ENCODE measurements at places on chromosomes 6 and 20.
A peak's percentile ranks its signal among the peaks of the same experiment; 100 is the strongest.

DNA sequence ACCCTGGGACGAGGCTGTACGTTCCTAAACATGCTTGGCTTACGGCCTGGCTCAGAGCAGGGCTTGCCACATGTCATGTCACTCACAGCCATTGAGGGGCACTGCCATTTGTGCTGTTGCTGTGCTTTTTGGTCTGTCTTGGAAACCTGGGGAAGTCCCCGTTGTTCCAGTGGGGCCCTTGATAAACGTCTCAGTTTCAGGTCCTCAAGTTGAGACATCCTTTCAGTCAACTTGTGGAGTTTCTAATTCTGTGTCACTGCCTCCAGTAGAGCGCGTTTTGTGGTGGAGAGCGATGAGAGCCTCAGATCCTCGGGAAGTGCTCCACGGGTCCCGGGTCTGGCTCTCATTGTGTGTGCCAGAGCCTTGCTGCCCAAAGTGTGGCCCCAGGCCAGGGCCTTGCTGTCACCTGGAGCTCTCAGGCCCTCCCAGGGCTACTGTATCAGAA is 43.0 kb upstream of the CCR6 start:
- no peak for DNase-seq

DNA sequence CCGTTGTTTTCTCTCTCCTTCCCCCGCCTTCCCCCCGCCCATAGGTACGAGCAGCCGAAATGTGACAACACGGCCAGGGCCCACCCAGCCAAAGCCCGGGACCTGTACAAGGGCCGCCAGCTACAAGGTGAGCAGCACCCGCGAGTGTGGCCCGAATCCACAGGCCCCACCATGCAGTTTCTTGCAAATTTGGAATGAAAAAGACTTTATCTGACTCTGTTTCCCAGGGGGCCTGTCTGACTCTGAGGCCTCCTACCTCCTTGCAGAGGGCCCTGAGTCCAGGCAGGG is 167.1 kb downstream of the SMOC2 start:
- no peak for DNase-seq

- peak; percentile 89 for DNase-seq
Observed at GRCh38 chr20:37394543-37395409, 48.8 kb downstream of the SRC start.

GRCh38 chr6:166087852-166088251 is 79.8 kb downstream of the TBXT start:
- DNase-seq: no peak

DNA sequence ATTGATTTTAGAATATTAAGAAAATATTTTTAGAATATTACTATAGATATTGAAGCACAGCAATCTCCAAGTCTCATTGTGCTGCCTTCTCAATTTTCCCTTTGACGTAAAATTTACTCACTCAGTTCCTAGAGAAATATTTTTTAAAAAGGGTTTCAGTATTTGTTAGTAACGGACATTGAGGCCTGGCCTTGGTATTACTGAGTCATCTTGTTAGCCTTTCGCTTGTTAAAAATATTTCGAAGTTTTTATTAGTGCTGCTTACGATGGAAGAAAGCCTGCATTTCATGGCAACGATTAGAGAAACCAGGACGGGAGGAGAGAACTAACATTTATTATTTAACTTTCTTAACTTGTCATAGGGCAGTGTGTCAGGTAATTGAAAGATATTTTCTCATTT is 82.2 kb downstream of the TIAM2 start:
- no peak for DNase-seq

DNA sequence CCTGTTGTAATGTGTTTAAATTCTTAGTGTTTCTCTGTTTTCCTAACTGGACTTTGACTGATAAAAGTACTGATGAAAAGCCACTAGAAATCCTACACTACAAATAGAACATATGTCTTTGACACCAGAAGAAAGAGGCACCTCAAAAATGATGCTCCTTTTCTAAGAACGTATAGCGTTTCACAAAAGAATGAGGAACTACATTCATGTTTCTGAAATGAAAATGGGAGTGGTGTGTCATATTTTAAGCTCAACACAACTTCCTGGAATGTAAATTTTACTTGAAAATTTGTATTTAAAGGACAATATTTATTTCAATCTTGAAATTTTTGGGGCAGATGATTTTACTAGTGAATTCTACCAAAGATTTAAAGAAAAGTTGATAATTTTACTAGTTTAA is 35.3 kb downstream of the KIAA0408 start:
- DNase-seq: no peak

DNA sequence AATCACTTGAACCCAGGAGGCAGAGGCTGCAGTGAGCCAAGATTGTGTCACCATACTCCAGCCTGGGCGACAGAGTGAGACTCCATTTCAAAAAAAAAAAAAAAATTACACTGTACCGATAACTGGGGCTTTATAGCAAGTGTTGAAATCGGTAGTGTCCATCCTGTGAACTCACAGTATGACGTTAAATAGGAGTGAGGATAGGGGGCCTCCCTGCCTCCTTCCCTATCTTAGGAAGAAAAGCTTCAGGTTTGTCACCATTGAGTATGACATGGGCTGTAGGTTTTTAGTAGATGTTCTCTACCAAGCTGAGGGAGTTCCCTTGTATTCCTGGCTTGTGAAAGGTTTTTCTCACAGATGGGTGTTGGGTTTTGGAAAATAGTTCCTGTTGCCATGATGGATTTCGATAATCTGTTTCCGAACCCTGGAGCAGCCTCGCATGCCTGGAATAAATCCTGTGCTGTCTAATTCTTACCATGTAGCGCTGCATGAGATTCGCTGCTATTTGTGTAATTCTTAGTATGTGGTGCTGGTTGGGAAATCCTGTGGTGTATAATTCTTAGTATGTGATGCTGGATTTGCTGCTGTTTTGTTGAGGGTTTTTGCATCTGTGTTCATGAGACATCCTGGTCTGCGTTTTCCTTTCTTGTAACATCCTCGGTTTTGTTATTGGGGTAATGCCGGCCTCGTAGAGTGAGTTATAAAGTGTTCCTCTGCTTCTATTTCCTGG is 23.6 kb downstream of the NTSR1 start:
- no peak for DNase-seq

Data from retina (tissue), 1 donor.